M059J (cell line): ENCODE measurements at places on chromosomes 1 and 21. TPM values are rescaled to one million over a fixed set of nuclear protein-coding genes. Genes with fewer than 3 reads are reported as not detected.

The IQGAP3 gene
- total RNA-seq: 23.7 and 40.5 TPM in 2 replicates

The CD34 gene
- total RNA-seq: 0.59 and 1.6 TPM in 2 replicates

The DEPDC1 gene
- 58.4 and 62.6 TPM in 2 replicates for total RNA-seq

The GJA8 gene
- not detected in 2 replicates for total RNA-seq

The FCER1G gene
- not detected in 2 replicates for total RNA-seq

The ZNF670 gene
- 5.4 and 9.3 TPM in 2 replicates for total RNA-seq

The ARHGEF2 gene
- 47.3 and 51.6 TPM in 2 replicates for total RNA-seq

The COA6 gene
- total RNA-seq: 40.1 and 63.8 TPM in 2 replicates

The ACKR1 gene
- total RNA-seq: not detected in 2 replicates

The SPATA1 gene
- 0.30 TPM in 1 of 2 replicates, not detected in the other for total RNA-seq

The HFM1 gene
- 0.10 TPM in 1 of 2 replicates, not detected in the other for total RNA-seq

The DR1 gene
- total RNA-seq: 67.1 and 87.1 TPM in 2 replicates

DNA sequence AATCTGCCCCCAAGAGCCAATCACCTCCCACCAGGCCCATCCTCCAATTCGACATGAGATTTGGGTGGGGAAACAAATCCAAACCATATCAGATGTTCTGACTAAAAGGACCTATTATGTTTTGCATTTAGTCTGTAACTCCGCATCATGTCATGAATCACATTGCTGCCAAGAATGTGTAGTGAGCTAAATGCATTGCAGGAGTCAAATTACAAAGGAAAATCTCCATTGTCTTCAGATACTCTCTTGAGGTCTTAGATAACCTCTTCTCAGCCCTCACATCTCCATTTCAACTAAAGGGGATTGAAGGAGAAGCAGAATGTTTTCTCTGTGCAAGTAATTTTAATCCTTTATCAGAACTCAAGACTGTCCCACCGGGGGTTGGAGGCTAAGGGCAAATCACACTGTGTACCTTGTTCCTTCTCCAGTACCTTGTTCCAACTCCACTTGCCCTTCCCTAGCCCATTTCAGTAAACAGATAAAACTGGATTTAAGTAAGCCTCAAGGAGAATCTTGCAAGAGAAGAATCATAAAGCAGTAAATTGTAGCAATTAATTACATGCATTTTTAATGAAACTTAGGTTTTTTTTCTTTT lies 34.1 kb downstream of the EXTL2 start:
- DNase-seq: peak; percentile 81

DNA sequence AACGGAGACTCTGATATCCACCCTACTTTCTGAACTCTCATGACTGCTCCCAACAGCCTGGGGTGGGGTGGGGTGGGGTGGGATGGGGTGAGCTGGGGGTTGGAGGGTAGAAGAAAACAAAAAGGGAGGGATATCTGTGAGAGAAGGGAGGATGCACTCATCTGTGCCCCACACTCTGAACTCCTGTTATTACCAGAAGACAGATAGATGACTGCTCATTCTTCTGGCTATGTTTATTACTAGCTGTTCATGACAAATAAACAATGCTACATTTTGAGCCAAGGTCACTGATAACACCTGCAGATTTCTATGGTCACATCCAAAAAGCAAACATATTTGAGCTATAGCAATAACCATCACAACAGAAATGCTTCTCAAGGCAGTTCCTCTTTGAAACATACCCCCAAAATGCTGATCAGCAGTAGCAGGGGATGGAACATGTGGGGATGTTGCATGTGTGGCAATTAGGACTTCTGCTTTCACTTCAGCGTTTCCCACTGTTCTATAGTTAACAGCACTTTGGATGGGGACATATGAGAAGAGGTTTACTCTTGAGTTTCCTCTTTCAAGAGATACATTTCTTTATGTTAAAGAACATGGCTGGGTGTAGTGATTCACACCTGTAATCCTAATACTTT lies 43.3 kb downstream of the GPR3 start:
- DNase-seq: no peak

GRCh38 chr1:116360429-116361173 lies 12.4 kb upstream of the ATP1A1 start:
- no peak for DNase-seq

GRCh38 chr1:186994897-186995296 lies 166.1 kb downstream of the PLA2G4A start:
- no peak for DNase-seq

GRCh38 chr1:163196449-163196787 lies 6.3 kb downstream of the RGS5 start:
- DNase-seq: no peak

- DNase-seq: no peak
Measured at GRCh38 chr1:170670802-170671628, 7.1 kb downstream of the PRRX1 start.

DNA sequence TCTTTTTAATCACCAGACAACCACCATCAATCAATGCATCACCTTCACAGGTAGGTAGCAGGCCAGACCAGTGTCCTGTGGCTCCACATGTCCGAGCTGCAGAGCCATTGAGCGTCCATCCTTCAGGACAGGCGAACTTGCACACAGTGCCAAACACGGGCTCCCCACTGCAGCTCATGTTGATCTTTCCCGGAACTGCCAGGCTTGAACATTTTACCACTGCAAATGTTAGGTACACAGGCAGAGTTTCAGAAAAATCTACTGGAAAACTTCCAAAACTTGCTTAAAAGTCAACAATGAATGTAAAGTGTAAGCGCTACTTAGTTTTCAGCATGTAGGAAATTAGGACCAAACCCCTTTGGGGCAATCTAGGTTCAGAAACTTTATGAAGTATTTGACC lies 6.6 kb downstream of the SELE start:
- no peak for DNase-seq

- no peak for DNase-seq
Measured at GRCh38 chr1:11682287-11682771, 1.4 kb upstream of the MAD2L2 start.

- DNase-seq: no peak
Measured at GRCh38 chr1:17680308-17680707, 74.8 kb upstream of the ACTL8 start.

DNA sequence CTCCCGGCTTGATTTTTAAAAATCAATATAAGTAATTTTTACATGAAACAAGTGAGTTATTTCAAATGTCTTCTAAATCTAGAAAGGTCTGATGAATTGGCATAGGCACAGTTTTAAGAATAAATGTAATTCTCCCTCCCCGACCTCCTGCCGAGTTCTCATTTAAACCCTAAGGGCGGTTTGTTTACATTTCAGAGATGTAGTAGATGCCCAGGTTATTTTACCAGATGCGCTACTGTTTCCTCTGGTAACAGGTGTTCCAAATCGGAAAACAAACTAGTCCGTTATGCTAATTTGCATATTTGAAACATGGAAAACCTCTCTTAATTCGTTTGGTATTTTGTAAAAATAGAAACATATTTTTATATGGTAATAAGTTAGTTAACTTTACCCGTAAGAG lies 53.8 kb upstream of the CFAP126 start:
- DNase-seq: no peak

GRCh38 chr1:116793357-116793935 lies 39.2 kb downstream of the CD2 start:
- DNase-seq: no peak

GRCh38 chr1:32989160-32990050 lies 24.8 kb upstream of the RNF19B start:
- peak; percentile 96 for DNase-seq

- DNase-seq: peak; percentile 69
Measured at GRCh38 chr1:41241354-41241748, 755 bp downstream of the SCMH1 start.

DNA sequence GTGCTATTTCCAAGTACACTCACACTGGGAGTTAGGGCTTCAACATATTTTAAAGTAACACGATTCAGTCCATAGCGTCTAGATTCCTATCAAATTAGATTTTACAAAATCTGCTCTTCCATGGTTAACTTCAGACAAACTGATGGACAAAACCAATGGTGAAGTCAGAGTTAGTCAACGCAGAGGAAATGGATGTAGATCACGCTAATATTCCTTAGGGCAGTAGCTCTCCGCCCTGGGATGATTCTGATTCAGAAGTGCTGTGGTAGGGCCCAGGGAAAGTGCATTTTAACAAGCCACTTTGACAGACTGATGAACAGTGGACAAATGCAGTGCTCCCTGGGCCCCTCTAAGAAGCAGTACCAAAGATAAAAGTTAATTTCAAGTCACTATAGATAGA lies 83.2 kb downstream of the HIVEP3 start:
- DNase-seq: no peak

DNA sequence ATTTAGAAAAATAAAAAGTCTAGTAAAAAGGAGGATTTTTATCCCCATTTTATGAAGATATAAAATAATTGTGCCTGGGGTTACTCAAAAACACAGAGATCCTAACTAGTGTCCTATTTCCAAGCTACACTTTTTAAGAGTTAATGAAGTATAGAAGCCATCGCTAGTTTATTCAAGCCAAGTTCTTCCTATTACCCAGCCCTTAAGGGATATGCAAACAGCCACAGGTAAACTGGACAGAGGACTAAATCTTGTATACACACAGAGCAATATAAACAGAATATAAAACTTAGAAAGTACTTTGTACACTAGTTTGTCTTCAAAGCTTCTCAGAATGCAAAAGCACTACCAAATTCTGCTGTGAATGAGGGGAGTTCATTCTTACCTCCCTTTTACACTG lies 111.1 kb downstream of the RERE start:
- no peak for DNase-seq

DNA sequence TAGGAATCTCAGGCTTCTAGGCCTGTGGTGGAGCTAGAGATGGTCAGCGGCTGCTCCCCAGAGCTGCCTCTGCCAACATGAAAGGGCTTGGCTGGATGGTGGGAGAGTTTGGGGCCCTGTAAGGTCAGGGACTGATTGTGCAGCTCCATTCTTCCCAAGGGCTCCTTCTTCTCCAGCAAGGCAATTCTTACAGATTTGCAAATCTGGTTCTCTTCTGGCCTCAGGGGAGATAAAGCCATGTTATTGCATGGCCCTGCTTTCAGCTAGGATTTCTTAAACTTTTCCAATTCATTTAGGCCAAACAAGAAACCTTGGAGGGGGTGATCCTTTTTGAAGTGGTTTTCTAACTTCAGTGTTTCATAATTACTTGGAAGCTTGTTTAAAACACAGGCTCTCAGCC lies 213.4 kb downstream of the PRDM2 start:
- no peak for DNase-seq

DNA sequence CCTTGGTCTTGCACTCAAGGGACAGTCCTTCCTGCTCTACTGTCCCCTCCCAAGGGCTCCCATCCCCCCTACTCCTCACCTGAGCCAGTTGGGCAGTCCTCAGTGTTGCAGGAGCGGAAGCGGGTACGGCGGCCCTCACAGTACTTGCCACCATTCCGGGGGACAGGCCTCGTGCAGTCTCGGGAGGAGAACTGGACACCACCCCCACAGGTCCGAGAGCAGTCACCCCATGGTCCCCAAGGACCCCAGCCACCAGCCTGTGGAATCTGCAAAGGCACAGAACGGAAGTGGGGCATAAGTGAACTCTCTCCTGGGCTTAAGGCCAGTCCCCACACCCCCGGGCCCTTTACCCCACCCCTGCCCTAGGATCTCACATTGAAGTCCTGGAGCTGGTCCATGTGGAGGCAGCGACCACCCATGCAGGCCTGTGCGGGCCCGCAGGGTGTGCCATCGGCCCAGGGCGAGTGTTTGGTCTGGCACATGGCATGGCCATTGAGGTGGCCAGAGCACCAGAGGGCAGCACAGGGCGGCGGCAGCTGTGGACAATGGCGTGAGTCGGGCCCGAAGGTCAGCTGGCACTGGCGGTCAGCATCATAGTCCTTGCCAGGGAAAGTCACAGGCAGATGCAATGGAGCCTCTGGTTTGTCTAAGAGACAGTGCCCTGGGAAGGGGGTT lies 5.2 kb downstream of the ADAMTS4 start:
- DNase-seq: no peak
